ENCODE measurements at places on chromosomes 3 and 15.

DNA sequence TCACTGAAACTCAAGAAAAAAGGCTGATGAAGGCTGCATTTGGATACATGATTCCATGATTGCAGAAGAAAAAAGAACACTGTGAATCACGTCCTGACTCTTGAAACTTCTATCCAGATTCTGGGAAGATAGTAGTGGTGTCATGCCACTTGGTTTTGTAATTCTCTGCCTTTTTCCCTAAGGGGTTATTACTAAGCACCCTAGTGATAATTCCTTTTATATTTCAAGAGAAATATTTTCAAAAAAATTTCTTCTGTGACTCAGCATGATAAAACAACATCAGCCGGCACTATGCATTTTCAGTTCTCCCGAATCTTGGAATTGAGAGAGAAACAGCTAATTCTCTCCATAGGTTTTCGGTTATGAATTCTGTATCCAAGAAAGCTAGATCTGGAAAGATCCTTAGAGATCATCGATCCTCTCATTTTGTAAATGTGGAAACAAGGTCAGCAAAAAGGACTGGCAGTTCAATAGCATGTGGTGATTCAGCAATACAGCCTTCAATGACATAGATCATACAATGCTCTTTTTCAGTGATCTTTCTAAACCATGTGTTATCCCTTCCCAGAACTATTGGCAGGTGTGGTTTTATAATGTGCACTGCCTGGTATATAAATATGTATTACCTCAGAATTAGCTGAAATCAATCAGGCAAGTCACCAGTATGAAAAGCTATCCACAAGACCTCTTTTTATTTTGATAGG is 42.6 kb upstream of the TP63 start:
- DNase-seq, result no peak

- DNase-seq, result no peak
Measured at GRCh38 chr3:26556637-26557036, 65.9 kb upstream of the LRRC3B start.

DNA sequence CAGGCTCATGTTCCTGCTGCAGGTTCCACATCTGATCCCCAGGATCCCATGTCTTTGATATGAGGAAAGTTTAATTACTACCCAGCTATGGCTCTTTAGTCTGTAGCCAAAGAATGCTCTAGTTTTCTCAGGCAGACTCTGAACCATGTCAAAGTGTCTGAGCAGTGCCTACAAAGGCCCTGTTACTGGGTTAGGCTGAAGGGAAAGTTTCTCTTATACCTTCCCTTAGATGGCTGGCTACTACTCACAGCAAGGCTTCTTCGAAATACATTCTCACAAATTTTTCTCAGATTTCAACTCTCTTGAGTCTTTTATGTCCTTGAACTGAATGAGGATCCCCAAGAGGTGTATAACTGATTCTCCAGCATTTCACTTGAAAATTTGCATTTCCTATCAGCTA is 102.4 kb downstream of the NR1D2 start:
- no peak for DNase-seq

- DNase-seq, result no peak
Measured at GRCh38 chr3:104763007-104763406, 603.7 kb upstream of the ALCAM start.

DNA sequence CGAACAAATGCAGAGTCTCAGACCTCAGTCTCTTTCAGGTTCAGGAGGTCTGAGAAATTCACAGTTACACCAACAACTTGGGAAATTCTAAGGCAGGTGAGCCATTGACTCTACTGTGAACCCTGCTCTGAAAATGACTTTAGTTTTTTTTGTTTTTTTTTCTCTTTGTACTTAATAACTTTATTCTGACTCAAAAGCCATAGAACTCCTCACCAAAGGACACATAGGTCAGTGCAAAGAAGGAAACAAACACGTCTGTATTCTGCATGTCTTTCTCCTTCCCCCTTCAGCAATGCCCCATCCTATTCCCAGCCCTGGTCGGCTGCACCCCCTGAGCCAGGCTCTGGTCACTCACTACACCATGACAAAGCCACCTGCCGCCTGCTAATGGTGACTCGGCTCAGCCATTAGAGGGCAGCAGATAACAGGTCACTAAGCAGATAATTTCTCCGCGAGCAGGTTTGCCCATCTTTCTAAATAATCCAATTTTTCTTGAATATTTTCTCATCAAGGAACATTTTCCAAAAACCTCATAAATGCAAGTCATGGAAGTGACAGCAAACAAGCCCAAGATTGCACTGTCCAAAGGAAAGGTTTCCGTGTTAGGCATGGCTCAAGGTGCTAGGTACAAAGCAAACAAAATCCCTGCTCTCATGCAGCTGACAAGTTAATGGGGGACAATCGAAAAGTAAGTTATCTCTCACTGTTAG is 37.7 kb downstream of the TM4SF4 start:
- DNase-seq, result no peak

DNA sequence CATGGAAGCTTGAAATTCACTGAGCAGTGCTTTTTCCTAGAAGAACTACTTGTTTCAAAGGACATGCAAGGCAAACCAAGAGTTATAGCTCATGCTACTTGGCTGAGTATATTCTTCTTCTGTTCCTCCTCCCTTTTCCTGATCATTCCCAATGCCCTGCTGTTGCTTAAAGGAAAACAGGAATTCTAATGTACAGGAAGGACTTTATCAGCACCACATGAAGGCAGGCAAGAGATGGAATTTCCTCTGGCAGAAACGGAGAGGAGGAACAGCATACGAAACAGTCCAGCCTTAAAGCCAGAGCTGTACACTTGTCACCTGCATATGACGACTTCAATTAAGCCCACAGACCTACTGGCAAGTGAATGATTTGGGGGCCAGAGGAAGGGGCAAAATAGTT is 15.7 kb downstream of the MEIS2 start:
- no peak for DNase-seq

GRCh38 chr3:16449369-16449768 is 64.1 kb downstream of the RFTN1 start:
- no peak for DNase-seq

GRCh38 chr3:127749361-127749760 is 73.0 kb downstream of the MGLL start:
- DNase-seq, result no peak

GRCh38 chr15:74631408-74631807 is 15.8 kb downstream of the CLK3 start:
- DNase-seq, result no peak

DNA sequence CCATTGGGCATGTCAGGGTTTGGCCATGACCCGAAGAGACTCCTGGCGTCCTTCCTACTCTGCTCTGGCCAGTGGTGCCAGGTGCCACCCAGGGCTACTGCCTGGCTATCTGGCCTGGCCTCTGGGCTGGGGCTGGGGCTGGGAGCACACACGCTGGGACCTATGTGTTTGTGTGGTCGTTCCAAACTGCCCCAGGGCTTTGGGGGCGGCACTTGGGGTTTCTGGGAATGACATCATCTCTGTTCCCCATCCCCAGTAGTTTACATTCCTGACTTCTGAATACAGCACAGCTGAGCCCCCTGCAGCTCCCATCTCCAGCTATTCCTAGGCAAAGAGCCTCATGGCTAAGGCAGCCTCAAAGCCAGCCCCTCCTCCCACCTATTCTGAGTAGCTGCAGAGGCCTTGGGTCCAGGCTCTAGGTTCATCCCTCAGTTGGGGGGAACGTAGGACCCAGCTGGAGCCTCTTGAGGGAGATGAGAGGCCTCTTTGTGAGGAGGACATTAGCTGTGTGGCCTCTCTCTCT is 24.3 kb downstream of the PLEKHO2 start:
- no peak for DNase-seq

DNA sequence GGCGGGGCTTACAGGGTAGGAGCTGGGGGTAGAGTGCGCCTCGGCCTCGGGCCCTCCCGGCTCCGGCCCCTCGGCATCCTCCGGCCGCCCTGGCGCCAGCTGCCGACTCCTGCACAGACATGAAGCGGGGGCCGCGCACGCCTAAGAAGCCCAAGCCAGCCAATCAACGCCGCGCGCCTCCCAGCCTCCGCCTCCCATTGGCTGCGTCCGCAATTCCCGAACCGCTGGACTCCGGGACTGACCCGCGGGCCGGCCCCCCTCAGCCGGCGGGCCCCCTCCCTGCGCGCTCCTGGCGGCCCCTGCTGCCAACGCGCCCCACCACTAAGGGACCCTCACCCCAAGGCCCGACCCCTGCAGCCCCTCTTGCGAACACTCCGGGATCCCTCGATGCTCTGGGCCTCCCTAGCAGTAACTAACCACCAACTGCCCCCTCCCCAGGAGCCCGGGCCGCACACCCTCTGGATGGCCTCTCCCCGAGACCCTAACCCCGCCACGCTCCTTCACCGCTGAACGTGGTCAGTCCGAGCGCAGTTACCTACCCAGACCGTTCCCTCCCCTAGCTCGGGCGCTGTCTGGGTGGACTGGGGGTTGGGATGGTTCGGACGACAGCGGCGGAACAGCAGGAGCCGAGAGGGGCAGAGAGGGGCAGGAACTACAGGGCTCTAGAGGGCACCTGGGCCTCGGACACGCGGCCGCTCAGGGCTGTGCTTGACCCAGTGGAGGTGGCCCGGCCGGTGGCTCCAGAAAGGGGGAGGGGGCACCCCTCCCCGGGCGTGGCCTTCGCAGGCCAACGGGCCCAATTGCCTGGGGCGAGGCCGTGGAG is 5.0 kb downstream of the GATA2 start:
- DNase-seq, result no peak

GRCh38 chr15:49466119-49466518 is 43.1 kb downstream of the FGF7 start:
- no peak for DNase-seq

- DNase-seq, result no peak
Measured at GRCh38 chr3:13792051-13792490, 87.8 kb downstream of the WNT7A start.

DNA sequence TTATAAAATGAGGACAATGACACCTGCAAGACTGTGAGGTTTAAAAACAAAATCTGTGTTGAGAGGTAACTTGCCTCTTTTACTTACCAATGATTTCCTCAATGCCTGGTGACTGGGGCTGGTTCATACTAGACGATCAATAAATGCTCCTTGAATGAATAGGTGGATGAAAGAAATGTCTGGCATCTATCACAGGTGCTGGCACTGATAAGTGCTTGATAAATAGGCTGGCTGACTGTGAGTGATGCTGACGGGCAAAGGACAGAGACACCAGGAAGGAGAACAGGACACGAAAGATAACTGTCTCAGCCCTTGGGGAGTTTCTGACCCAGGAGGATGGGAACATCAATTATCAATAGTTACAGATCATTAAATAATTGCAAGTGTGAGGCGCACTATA is 31.9 kb downstream of the RBP2 start:
- DNase-seq, result no peak

DNA sequence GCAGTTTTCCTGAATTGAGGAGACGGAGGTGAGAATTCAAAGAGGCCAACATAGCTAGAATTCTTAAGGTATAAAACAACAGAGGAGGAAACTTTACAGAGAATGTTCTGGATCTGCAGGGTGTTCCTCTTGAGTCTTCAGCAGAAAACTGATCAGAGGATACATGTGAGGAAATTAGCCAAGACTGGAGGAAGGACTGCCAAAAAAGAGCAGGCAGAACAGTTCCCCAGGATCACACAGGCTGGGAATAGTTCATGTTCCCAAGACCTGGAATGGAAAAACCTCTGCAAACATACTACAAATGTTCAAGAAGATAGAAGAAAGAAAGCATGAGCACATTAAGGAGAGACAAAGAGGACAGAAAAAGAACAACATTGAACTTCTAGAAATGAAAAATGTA is 7.5 kb downstream of the SLC49A4 start:
- no peak for DNase-seq

- DNase-seq, result no peak
Measured at GRCh38 chr3:9222049-9222448, 27.4 kb downstream of the SRGAP3 start.

DNA sequence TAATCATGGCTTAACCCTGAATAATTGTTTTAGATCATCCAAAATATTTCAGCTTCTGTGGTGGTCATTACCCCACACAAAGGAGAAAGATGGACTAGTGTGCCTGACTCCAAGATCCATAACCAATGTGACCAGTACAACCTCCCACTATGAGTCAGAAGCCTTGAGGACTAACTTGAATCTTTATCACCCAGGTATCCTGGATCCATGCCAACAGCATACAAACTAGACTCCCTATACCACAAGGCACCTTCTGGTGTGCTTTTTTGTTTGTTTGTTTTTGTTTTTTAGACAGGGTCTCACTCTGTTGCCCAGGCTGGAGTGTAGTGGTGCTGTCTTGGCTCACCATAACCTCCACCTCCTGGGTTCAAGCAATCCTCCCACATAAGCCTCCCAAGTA is 317.7 kb downstream of the VPS13C start:
- DNase-seq, result no peak

GRCh38 chr3:32972482-32973146 is 21.2 kb downstream of the CCR4 start:
- no peak for DNase-seq

GRCh38 chr3:118946449-118946848 is 88.2 kb downstream of the IGSF11 start:
- no peak for DNase-seq

- DNase-seq, result no peak
Measured at GRCh38 chr3:173584838-173585831, 187.6 kb downstream of the NLGN1 start.

DNA sequence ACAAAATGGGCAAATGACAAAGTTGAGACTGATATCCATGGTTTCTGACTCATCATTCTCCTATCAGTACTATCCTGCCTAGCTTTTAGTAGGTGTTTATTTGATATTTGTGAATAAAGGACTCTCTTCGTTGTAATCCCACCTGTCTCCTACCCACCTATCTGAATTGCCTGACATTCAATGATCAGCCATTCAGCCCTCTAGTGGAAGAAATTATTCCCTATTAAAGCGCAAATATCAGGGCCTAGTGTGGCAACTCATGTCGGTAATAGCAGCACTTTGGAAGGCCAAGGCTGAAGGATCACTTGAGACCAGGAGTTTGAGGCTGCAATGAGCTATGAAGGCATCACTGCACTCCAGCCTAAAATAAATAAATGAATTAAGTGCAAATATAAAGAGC is 195.7 kb upstream of the SETMAR start:
- no peak for DNase-seq

GRCh38 chr15:70761046-70761445 is 2.3 kb downstream of the UACA start:
- no peak for DNase-seq
